CD8-positive, alpha-beta memory T cell (primary cell): ENCODE measurements at places on chromosomes 1 and 21. TPM values are rescaled to one million over a fixed set of nuclear protein-coding genes. Genes with fewer than 3 reads are reported as not detected.

The CR1L gene
- polyA plus RNA-seq: not detected

The ACTN2 gene
- polyA plus RNA-seq: not detected

DNA sequence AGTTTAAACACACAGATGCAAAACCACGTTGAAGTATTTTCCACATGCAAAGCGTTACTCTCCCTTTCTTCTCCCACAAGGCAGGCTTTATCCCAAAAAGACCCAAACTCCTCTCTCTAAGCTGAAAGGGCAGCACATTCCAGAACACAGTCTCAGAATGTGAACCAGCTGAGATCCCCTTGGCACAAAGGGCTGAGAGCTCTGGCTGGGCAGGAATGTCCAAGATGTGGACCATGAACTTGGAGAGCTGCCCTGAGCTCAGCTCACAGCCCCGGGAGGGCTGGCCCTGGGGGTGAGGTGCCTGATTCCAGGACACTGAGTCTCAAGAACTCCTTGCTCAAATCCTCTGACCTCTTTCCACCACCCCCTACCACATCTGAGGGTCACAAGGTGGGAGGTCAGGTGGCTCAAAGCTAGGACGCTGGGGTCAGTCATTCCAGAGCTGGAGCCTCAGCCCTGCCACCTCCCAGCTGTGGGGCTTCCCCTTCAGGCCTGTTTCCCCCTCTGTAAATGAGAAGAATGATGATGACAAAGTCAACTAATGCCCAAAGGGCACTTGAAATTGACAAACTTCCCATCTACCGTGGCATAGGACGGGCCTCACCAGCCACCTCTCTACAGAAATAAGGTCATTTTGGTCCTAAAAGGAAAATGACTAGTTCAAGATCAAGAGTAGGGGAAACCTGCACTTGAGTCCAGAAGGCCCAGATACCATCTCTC lies 11.5 kb downstream of the ALDH4A1 start:
- no peak for DNase-seq

DNA sequence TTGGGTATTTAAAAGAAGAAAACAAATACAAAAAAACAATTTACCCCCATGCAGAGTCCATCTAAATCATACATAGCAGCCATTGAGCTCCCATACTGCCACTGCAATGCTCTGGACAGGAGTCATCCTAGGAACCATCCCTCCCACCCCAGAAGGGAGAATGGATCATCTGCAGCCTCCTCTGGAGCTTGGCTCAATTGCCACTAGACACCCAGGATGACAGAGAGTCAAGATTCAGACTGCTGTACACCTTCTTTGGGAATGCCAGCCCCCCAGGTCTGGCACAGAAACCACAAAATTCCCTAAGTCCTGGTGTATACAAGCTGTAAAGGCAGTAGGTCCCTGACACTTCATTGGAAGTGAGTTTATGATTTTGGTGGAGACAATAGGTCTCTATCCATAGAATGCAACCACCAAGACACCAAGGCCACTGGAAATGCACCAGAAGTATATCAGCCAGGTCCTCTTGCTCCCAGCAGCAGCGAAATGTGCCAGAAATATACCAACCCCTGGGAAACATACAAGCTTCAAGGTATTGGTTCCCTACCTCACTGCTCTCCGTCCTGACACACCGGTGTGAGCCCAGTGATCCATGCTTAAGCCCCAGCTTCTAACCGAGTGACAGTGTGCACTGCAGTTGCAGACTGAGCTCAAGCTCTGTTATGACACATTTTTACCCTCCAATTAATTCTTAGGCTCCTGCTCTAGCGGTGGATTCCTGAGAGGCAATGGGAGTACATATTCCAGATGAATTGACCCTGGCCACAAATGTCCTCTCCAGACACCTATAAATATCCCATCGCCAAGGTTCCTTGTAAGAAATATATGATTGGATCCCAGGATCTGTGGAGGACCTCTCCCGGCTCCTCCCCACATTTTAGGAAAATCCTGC lies 4.4 kb downstream of the TAL1 start:
- DNase-seq: no peak

DNA sequence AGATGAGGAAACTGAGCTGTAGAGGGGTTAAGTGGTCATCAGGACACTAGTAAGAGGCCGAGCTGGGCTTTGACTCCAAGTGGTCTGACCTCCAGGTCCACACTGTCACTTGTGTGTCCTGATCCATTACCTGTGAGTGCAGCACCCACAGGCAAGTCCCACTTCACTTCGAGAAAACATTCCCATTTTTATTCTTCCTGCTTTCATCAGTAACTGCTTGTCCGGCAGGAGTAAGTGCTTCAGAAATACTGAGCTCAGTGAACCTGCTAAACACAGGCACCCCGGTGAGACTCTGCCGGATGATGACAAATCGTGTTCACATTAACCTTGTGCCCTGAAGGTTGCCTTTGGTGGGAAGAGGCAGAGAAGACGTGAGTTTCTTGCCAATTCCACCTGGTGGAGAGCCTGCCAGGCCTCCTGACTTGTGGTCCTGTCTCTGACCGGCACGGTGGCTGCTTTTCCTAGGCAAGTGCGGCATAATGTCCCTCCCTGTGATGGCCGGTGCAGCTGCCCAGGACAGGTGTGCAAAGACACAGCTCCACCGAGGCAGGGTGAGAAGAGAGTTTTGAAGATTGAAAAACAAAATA lies 29.4 kb downstream of the ZBTB18 start:
- DNase-seq: no peak
